Fibroblast of skin of scalp (primary cell): ENCODE measurements at places on chromosomes 13 and 19.

- DNase-seq = peak; percentile 90
These were observed 5.3 kb upstream of the EPSTI1 start for GRCh38 chr13:42997381-42997780.

GRCh38 chr13:19657872-19658591, 24.6 kb downstream of the MPHOSPH8 start:
- no peak for DNase-seq

DNA sequence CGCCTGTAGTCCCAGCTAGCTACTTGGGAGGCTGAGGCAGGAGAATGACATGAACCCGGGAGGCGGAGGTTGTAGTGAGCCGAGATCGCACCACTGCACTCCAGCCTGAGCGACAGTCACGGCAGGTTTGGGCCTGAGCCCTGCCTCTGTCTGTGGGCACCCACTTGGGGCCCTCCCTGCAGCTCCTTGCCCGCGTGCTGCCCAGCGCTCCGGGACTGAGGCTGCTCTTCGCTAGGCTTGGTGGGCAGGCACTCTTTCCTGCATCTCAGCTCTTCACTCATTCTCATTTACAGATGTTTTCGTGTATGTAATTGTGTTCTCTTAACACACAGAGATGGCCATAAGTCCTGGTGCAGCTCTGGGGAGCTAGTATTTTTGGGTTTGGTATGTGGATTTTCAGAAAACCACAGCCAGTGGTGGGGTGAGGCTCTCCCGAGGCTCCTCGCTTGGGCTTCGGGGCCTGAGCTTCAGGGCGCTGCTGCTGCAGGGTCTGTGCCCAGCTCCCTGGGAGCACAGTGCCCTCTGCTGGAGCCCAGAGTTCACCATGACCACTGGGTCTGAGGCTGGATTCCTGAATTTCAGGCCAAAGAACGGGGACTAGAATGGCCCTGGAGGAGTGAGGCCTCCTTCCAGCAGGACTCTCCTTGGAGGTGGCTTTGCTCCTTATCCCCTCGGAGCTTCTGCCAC, 15.2 kb downstream of the UPF1 start:
- peak; percentile 78 for DNase-seq

DNA sequence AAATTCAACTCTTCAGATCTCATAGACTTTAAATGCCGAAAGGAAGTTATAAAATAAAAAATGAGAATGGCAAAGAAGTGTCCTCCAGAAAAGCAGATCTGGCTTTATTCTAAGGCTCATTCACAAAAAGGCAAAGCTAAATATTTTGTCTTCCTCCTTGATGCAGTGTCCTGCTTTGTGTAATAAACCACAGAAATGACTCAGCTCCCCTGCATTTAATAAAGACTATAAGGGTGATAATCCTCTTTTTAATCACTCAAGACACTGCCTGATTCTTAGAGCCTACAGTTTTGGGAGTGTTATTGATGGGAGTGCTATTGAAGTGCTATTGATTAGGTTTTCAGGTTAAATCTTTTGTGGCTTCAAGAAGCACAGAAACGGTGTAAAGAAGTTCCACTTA, 482.0 kb downstream of the PCDH20 start:
- no peak for DNase-seq

DNA sequence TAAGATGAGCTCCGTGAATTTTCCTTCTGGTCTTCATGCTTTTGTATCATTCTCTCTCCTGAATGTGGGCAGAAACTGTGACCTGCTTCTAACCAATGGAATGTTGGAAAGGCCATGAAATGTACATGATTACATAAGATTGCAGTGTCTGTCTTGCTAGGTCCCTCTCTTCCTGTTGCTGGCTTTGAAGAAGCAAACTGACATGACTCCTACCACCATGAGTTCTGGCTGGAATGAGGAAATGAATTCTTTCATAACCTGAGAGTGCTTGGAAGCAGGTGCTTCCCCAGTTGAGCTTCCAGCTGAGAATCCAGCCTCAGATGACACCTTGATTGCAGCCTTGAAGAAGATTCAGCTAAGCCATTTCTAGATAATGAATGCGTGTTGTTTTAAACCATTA, 275.0 kb upstream of the MIR17HG start:
- DNase-seq = no peak
